ENCODE measurements at places on chromosomes 12 and 14. TPM values are rescaled to one million over a fixed set of nuclear protein-coding genes. Genes with fewer than 3 reads are reported as not detected.

- DNase-seq = peak; percentile 64
Measured at GRCh38 chr14:69685716-69686115, 74.3 kb downstream of the SUSD6 start.

GRCh38 chr12:111034083-111034885, 113.9 kb upstream of the MYL2 start:
- DNase-seq = no peak

- DNase-seq = no peak
Measured at GRCh38 chr12:128055567-128055966, 211.4 kb upstream of the TMEM132C start.

GRCh38 chr12:30905463-30906009, 21.0 kb upstream of the TSPAN11 start:
- DNase-seq = no peak

GRCh38 chr12:111201036-111201435, 167.9 kb downstream of the PHETA1 start:
- DNase-seq = no peak

- DNase-seq = no peak
Measured at GRCh38 chr14:33465846-33466700, 484.8 kb downstream of the EGLN3 start.

GRCh38 chr12:122537021-122537420, 10.0 kb downstream of the KNTC1 start:
- DNase-seq = no peak

GRCh38 chr12:26633591-26634210, 199.3 kb downstream of the ITPR2 start:
- no peak for DNase-seq

DNA sequence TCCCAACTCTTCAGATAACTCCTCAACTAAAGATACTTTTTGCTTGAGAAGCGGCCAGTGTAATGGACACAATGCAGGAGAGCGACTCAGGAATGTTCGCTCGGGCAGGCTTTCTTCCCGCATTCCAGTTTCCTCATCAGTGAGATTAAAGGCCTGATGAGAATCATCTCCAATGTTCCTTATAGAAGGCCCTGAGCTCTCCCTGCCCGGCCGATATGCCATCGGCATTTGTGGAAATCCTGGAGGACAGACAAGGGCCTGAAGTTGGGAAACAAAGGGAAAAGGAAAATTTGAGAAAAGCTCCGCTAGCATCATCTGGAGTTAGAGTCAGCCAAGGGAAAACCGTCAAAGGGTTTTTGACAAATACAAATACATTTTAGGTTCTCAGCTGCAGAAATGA, 38.0 kb upstream of the FOXN3 start:
- no peak for DNase-seq

DNA sequence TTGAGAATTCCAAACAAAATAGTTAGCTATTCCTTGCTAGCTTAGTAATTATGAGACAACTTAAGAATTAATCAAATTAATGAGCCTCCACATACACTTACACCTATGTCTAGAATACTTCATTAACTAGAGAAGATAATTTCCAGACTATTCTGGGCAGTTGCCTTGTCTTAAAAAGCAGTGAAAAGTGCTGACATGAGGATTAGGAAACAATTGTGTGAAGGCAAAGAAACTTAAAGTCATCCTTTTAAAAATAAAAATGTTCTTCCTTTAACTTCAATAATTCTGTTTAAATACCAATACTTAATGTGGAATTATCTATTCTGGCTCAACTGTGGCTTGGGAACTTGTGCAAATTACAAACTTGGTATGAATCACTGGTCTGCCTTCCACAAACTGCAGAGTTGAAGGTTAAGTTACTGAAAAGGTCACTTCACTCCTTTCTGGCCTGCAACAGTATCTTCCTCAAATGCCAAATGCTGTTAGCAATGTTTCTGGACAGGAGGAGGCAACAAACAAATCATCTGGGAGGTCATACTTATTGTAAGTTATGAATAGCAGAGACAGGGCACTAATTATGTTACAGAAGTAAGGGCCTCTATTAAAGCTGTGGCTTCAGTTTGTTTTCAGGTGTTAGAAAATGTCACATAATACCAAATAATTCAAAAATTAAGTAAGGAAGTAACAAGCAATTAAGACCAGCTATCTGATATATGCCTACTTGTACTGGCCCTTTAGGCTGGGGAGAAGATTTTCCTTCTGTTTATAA, 19.2 kb downstream of the PPTC7 start:
- DNase-seq = no peak

DNA sequence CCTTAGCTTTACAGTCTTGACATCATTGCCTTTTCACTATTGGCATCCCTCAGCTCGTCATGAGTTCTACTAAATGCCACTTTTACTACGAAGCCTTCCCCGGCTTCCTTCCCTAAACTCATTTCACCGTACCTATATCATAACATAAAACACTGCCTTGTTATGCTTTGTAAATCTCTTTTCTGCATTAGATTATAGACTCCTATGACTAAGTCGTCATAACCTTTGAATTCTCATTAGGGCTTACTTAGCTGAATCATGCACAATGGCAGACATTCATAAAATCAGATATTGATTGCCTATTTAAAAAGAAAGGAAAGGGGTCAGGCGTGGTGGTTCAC, 21.0 kb downstream of the BTG1 start:
- no peak for DNase-seq

- DNase-seq = peak; percentile 17
Measured at GRCh38 chr12:612293-612692, 51.0 kb downstream of the NINJ2 start.

DNA sequence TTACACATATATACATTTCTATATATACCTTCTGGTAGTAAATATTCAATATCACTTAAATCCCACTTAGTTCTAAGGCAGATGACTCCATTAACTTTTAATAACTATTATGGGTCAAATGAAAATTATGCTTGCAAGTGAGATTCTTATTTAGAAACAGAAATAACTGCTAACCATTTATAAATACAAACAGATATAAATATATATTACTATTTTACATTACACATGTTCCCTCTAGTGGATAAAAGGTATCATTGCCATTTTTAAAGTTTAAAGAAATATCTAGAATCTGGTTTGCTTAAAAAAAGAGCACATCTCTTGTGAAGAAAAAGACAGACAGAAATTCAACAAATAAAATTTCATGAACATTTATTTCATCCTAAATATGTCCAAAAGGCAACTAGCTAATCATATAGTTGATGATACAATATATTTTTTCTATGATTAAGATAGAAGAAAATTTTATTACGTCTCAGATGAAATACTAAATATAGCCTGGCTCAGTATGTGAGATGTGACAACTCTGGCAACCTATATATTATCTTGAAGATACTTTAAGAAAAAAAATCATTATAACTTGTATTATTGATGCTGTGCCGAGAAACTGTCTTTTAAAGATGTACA, 11.7 kb upstream of the RAD51AP1 start:
- DNase-seq = no peak

DNA sequence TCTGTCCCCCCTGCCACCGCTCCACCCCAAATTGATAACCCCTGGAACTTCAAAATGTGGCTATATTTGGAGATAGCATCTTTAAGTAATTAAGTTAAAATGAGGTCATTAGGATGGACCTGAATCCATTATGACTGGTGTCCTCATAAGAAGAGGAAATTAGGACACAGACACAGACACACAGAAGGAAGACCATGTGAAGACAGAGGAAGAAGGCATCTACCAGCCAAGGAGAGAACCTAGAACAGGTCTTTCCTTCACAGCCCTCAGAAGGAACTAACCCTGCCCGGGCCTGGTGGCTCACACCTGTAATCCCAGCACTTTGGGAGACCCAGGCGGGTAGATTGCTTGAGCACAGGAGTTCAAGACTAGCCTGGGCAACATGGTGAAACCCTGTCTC, 3.6 kb upstream of the HRK start:
- no peak for DNase-seq

GRCh38 chr12:93108985-93109384, 179.9 kb upstream of the EEA1 start:
- DNase-seq = no peak

- peak; percentile 89 for DNase-seq
Measured at GRCh38 chr14:37597914-37598746, 2.7 kb downstream of the TTC6 start.

ACOT4 gene
- total RNA-seq = not detected

MMP14 gene
- total RNA-seq = 53.4 TPM

SLC4A8 gene
- total RNA-seq = 13.5 TPM

SYNE2 gene
- 164 TPM for total RNA-seq

ARHGEF40 gene
- 74.4 TPM for total RNA-seq

ADCY6 gene
- 37.0 TPM for total RNA-seq

KRT73 gene
- not detected for total RNA-seq

POTEG gene
- total RNA-seq = not detected
